ENCODE measurements at places on chromosomes 3 and 15. TPM values are rescaled to one million over a fixed set of nuclear protein-coding genes. Genes with fewer than 3 reads are reported as not detected.

- DNase-seq, result peak; percentile 70
Observed at GRCh38 chr15:91049378-91050127, 27.2 kb upstream of the VPS33B start.

GRCh38 chr15:70910958-70911357 lies 18.3 kb downstream of the LRRC49 start:
- no peak for DNase-seq

GRCh38 chr3:102248981-102249705 lies 185.7 kb upstream of the ZPLD1 start:
- DNase-seq, result no peak

DNA sequence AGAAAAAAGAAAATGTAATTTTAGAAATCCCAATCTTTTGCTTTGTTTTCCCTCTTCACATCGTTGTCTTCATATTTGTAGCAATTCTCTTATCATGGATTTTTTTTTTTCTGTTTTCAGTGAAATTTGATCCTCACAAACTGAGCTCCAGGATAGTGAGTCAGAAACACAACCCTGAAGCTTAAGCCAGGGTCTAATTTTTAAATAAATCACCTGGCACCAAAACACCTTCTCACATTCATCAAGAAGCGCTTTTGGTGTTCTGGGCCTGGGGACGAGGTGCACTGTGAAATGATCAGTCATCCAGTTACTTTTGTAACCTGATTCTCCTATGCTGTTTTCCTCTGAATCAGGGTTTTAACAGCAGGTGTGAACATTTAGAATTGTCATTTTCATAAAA lies 87.7 kb downstream of the REC114 start:
- DNase-seq, result no peak

SLC24A1 gene
- 5.9 TPM for total RNA-seq

All from transverse colon (tissue), 4 donors.